ENCODE measurements at places on chromosomes 6 and 20.

GRCh38 chr6:124683507-124683906 is 278.7 kb upstream of the RNF217 start:
- no peak for DNase-seq

- DNase-seq, result no peak
Measured at GRCh38 chr20:8578161-8578865, 446.2 kb downstream of the PLCB1 start.

DNA sequence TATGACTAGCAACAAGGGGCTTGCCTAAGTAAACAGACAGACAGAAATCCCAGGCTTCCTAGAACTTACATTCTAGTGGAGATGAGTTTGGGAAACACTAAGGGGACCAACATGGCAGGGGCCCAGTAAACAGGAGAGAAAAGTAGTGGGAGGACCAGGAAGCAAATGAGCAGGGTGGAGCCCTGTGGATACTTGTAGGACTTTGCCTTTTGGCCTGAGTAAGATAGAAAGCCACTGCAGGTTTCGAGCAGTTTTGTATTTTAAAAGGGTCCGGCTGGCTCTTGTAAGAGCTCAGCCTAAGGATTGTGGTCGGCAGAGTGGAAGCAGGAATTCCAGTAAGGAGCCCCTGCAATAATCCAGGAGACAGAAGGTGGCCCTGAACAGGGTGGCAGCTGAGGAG is 125.5 kb downstream of the MAP3K7 start:
- no peak for DNase-seq

- DNase-seq, result peak; percentile 8
Measured at GRCh38 chr6:37005061-37005810, at the start of gene FGD2. Gene FGD2, plus strand, starts transcription at chr6:37005655. Its CDS starts 163 bp downstream, at chr6:37005818.

DNA sequence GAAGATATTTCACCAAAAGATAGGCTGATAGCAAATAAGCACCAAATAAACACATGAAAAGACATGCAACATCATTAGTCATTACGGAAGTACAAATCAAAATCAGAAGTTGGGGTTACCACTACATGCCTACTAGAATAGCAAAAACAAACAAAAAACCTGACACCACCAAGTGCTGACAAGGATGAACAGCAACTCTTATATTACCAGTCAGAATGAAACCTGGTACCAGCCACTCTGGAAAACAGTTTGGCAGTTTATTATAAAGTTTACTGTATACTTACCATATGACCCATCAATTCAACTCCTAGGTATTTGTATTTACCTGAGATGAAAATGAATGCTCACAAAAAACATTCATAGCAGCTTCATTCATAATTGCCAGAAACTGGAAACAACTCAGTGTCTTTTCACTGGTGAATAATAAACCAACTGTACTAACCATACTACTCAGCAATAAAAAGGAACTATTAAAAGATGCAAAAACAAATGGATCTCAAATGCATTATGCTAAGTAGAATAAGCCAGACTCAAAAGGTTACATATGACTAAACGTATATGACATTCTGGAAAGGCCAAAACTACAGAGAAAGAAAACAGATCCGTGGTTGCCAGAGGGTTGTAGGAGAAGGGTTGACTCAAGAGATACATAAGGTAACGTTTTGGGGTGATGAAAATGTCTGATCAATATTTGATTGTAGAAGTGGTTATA is 33.0 kb downstream of the NUP153 start:
- DNase-seq, result no peak

- no peak for DNase-seq
Measured at GRCh38 chr6:79600812-79601609, 30.1 kb upstream of the SH3BGRL2 start.

- no peak for DNase-seq
Measured at GRCh38 chr20:60921022-60921622, 330.9 kb upstream of the CDH4 start.

DNA sequence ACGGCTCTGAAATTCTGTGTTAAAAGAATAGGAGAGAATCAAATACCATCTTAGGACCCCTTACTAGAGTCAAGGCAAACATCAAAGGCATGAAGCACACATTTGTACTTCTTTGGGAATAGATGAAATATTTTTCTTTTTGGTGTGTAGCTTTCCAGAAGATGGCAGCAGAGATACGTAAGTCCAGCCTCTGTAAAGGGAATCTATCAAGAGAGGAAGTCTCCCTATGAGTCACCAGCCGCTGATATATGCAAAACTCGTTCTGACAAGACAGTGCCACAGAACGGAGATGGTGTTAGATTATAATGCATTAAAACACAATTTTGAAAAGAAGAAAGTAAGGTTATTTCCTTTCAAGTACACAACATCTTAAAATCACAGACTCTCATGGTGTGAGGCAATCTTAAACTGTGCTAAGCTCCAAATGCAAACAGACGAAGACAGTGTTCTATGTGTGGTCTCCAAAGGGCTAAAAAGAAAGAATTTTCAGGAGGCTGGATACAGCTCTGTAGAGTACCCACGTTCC is 120.0 kb upstream of the AGPAT4 start:
- DNase-seq, result peak; percentile 24

- peak; percentile 46 for DNase-seq
Measured at GRCh38 chr20:50346374-50347283, 156.0 kb downstream of the CEBPB start.

- DNase-seq, result no peak
Measured at GRCh38 chr6:131754088-131754487, 43.3 kb upstream of the CTAGE9 start.

DNA sequence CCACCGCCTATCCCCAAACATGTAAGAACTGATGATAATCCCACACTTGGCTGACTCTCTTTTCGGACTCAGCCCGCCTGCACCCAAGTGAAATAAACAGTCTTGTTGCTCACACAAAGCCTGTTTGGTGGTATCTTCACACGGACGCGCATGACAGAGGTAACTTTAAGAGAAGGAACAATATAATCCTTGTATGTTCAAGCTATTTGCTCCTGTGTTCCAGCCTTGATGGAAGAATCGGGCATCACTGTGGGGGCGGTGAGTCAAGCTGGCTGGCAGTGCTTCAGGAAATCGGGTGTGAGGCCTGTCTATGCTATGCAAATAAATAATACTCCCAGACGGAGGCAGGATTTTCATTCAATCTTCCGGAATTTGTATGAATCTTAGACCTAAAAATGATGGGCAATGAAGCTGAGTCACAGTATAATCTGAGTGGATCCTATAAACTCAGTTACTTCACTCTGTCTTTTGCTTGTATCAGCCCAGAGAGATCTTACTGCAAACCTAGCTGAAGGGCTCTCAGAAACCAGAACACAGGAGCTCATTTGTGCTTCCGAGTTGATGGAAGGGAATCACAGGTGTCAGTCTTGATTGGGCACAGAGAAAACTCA is 45.2 kb upstream of the NT5E start:
- no peak for DNase-seq

GRCh38 chr6:109298605-109299264 is 83.5 kb downstream of the CD164 start:
- no peak for DNase-seq

GRCh38 chr6:112307707-112308106 is 39.4 kb upstream of the RFPL4B start:
- DNase-seq, result no peak

- DNase-seq, result no peak
Measured at GRCh38 chr20:13794667-13795066, 9.8 kb downstream of the NDUFAF5 start.

DNA sequence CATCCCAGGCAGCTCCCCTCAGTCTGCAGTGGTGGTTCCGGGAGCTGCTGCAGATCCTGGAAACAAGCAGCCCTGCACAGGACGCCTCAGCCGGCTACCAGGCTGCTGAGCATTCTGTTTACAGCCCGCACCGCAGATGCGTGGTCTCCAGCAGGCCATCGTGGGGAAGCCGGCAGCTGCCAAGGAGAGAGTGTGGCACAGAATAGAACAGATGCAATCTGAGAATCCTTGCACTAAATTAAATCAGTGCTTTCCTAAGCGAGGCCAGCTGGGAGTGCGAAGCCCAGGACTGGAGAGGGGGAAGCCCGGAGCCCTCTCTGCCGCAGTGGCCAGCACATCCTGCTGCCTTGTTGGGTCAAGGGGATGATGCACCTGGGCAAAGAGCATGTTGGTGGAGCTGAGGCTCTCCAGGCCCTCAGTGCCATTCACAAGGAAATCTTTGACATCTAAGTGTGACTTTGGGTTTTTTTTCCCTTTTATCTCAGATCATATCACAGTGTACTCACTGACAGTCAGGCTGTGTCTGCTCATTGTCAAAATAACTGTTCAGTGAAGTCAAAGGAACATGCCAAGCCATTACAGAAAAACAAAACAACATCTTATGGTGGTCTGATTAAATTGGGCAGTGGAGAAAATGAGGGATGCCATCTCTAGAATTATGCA is 118.1 kb downstream of the SYNDIG1 start:
- no peak for DNase-seq

GRCh38 chr6:156387472-156387871 is 389.7 kb upstream of the ARID1B start:
- no peak for DNase-seq

DNA sequence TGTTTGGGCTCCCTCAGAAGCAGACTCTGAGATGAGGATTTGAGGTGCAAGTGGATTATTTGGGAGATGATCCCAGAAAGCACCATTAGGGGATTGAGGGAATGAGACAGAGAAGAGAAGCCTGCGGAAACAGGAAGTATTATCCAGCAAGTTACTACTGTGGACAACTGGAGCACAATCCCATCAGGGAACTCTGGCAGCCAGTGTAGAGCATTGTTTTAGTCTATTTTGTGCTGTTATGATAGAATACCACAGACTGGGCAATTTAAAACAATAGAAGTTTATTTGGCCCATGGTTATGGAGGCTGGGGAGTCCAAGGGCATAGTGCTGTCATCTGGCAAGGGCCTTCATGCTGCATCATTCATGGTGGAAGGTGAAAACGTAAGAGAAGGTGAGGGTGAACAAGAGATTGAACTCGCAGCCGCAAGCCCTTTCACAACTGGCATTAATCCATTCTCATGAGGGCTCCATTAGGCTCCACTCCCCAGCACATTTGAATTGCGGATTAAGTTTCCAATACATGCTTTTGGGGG is 43.5 kb upstream of the SLC9A8 start:
- no peak for DNase-seq

- DNase-seq, result no peak
Measured at GRCh38 chr6:1310628-1311399, 1.1 kb upstream of the FOXQ1 start.

- DNase-seq, result no peak
Measured at GRCh38 chr20:47785854-47786764, 828 bp upstream of the SULF2 start.

GRCh38 chr20:11173916-11174315 is 500.1 kb upstream of the JAG1 start:
- no peak for DNase-seq

DNA sequence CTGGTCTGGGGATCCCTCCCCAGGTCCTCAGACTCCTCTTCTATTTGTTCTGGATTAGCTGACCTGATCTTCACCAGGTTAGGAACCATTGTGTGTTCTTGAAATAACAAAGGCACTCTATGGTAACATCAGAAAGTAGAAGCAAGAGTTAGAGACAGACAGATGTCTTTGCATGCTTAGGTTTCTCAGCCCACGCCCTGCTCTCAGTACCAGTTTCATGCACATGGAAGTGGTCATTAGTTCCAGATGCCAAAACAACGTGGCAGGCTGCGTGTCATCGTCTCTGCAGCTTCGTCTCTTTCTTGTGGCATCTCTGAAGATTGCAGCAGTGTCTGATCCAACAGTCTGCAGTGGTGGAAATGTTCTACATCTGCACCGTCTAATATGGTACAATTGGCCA is 89.4 kb downstream of the PACRG start:
- DNase-seq, result no peak

- peak; percentile 51 for DNase-seq
Measured at GRCh38 chr20:2750491-2751251, 49.8 kb downstream of the CPXM1 start.

DNA sequence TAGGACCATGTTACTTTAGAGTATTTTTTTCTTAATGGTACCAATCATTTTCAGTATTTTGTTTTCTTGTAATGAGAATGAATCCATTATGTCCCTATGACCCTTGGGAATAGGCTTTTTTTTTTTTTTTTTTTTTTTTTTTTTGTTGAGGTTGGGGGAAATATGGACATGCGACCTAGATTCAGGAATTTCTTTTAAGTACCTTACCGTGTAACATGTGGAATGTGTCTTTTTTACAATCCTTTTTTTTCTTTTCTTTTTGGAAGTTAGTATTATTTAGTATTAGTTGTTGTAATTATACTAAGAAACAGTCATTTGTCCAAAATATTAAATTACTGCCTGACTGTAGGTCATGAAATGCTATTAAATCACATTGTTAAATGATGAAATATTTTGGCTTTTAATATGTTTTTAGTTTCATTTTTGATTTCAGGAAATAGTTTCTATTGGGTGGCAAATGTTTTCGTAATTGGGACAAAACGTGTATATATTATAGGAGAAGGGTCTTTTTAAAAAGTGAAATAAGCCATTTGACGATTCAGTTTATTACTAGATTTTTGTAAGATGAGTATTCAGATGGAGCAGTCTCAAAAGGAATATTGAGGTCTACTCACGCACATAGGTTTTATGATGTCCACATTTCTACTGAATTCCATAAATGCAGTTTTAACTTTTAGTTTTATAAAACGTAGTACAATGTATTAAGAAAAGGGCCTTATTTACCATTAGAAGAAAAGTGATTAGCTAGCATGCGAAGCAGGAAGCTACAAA is 4.9 kb downstream of the ARID1B start:
- DNase-seq, result no peak

DNA sequence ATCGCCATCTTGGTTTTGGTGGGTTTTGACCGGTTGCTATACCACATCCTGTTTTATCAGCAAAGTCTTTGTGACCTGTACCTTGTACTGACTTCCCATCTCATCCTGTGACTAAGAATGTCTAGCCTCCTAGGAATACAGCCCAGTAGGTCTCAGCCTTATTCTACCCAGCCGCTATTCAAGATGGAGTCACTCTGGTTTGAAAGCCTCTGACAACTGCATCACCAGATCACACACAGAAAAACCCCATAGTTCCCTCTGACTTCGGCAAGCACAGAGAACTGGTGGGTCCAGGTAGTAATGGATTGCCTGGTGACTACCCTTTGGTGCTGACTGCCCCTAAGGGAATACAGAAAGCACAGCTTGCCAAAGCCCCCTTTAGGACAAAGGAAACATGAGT is 10.3 kb upstream of the RSPH4A start:
- DNase-seq, result no peak

GRCh38 chr20:57613481-57613921 is 6.7 kb downstream of the ZBP1 start:
- DNase-seq, result no peak

- DNase-seq, result peak; percentile 12
Measured at GRCh38 chr6:90083891-90084290, 189.6 kb downstream of the GJA10 start.

DNA sequence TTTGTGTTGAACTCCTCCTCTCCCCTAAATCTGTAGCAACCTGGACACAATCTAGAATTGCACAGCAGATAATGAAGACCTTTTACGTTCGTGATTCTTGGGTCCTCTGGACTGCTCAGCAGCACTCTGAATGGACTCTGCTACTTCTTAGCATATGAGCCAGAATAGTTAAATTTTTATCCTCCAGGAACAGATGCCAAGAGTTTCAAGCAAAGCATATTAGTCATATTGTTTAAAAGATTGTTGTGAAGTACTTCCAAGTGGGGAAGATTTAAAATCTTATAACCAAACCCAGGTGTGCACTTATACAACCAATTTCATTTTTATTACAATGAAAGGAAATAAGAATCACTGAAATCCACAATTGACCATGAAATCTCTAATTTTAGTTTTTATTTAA is 118.9 kb upstream of the EXOC2 start:
- no peak for DNase-seq

Measured in GF-D8 (cell line).